Right ventricle myocardium superior (tissue), 1 donor: ENCODE measurements at places on chromosomes 1 and 21. TPM values are rescaled to one million over a fixed set of nuclear protein-coding genes. Genes with fewer than 3 reads are reported as not detected.

DNA sequence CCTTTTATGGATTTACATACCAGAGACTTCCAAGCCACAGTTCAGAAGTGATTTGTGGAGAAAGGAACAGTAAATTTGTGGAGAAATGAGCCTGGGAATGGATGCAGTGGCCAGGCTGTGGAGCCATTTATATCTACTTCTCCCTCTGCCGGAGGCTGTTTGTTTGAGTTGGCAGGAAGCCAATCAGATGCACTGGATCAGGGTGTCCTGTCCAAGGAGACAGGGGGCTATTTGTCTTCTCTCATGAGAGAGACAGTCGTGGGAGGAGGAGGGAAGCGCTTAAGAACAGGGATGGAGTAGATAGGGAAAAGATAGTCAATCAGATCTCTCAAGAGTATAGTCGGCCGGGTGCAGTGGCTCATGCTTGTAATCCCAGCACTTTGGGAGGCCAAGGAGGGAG lies 2.8 kb upstream of the HAPLN2 start:
- peak; percentile 51 for DNase-seq

The LPGAT1 gene
- 21.4 TPM for total RNA-seq

GRCh38 chr1:8382051-8382505 lies 64.2 kb downstream of the SLC45A1 start:
- no peak for DNase-seq

The CD164L2 gene
- not detected for total RNA-seq

DNA sequence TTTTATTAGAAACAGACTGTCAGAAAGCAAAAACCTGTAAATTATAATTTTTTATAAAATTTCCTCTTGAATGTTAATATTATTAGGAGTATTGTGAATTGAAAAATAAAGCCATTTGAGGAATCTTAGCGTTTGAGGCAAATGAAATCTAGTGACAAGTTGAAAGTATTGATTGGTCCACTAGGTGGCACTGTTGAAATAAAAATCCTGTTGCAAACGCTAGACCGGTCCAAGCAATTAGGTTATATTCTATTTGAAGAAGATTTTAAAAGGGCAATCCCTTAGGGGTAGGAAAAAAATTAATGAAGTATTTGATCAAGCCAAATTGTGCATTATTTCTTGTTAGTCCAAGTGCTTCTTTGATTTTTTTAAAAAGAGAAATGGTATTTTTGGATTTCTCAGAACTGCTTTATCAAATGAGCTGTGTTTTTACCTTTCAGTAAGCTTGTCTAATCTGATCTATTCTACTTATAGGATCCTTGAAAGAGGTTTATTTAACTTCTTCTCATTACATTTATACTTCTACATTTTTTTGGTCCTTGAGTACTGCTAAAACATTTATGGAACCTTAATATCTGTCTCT lies 57.7 kb downstream of the ATG4C start:
- no peak for DNase-seq

The BACE2 gene
- total RNA-seq: 11.4 TPM

The OVAAL gene
- total RNA-seq: 1.1 TPM

DNA sequence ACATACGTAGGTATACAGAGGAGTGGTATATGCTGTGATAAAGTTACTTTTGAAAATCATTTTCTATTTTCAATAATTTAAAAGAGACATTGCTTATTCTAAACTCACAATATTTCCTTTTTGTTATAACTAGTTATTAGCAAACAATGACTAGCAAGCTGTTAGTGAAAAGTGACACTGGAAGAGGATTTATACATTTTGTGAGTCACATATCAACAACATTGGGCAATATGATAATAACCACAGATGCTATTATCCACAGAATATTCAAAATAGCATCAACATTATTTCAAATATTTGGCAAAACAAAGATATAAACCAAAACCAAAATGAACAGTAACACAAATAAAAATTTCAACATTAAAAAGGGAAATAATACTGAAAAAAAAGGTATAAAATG lies 104.0 kb upstream of the HP1BP3 start:
- DNase-seq: no peak

GRCh38 chr1:244662599-244662998 lies 9.7 kb downstream of the DESI2 start:
- DNase-seq: no peak

DNA sequence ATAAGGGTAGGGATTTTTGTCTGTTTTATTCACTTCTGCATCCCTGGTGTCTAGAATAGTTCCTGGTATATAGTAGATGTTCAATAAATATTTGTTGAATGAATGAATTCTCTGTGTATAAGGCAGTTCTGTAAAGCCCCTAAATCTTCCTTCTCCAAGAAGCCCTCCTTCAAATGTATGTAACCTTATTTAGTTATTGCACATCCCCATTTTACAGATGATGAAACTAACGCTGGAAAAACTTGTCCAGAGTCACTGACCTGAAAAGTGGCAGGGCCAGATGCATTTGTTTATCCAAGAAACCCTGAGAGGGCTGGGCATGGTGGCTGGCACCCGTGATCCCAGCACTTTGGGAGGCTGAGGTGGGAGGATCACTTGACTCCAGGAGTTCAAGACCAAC lies 4.3 kb upstream of the LMNA start:
- no peak for DNase-seq

- DNase-seq: no peak
Measured at GRCh38 chr1:19804831-19805251, 5.1 kb upstream of the TMCO4 start.

- DNase-seq: no peak
Measured at GRCh38 chr1:210695026-210695425, 366.3 kb downstream of the HHAT start.

The CD34 gene
- 72.5 TPM for total RNA-seq

DNA sequence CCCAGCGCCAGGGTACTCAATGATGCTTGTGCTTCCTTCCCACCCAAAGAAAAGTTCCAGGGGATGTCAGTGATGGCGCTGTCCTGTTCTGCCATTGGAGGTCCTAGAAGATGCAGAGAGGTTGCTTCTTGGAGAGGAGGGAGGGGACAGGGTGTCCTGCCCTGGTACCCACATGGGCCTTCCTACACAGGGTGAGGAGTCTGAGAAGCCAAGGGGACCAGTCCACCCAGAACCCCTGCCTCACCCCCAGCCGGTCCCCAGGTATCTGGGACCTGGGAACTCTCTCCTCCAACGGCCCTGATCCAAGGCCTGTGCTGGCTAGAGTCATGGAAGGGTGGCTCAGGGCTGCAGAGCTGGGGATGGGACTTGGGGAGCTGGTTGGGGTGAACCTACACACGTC lies 259.4 kb downstream of the KCNJ6 start:
- no peak for DNase-seq

The CELA2A gene
- not detected for total RNA-seq

DNA sequence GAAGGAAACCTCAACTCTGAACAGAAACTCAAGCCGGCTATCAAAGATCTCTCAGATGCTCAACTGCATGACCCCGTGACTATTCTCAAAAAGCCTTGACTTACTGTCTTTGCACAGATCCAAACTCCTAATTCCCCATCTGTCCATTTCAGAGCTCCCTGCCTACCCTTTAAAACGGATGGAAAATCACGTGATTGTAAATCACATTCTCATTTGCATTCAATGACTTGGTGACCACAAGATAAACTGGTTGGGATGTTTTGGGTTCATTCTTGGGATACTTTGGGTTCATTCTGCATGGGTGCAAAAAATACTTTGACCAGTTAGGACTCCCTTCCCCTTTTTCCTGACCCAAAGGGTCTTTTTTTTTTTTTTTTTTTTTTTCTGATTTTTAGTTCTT lies 41.3 kb upstream of the RUNX1 start:
- DNase-seq: no peak

The MLLT11 gene
- 2.9 TPM for total RNA-seq

DNA sequence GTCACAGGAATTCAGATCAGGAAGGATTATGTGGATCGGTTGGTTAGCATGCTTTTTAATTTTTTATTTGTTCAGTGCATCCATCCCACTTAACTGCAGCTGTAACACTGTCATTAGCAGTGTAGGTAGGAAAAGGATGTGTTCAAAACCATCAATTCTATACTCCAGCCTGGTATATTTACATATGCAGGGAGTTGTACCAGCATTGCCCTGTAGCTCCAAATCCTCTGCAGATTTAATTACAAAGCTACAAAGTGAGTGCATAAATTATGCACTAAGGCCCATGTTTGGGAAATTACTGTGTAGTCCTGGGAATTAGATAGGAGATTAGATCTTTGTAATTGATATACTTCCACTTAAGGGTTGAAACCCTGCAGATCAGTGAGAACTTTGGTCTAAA lies 15.9 kb upstream of the OSBPL9 start:
- no peak for DNase-seq

The SH2D1B gene
- total RNA-seq: 0.16 TPM
